ENCODE measurements at places on chromosomes 6 and 20.

- no peak for DNase-seq
Observed at GRCh38 chr6:56593801-56594318, 48.8 kb downstream of the DST start.

- DNase-seq = no peak
Observed at GRCh38 chr6:3899970-3900439, 50.8 kb downstream of the FAM50B start.

GRCh38 chr6:57021086-57021720 lies 25.3 kb upstream of the KIAA1586 start:
- peak; percentile 45 for DNase-seq

- DNase-seq = no peak
Observed at GRCh38 chr20:19463597-19463996, 251.2 kb downstream of the SLC24A3 start.

DNA sequence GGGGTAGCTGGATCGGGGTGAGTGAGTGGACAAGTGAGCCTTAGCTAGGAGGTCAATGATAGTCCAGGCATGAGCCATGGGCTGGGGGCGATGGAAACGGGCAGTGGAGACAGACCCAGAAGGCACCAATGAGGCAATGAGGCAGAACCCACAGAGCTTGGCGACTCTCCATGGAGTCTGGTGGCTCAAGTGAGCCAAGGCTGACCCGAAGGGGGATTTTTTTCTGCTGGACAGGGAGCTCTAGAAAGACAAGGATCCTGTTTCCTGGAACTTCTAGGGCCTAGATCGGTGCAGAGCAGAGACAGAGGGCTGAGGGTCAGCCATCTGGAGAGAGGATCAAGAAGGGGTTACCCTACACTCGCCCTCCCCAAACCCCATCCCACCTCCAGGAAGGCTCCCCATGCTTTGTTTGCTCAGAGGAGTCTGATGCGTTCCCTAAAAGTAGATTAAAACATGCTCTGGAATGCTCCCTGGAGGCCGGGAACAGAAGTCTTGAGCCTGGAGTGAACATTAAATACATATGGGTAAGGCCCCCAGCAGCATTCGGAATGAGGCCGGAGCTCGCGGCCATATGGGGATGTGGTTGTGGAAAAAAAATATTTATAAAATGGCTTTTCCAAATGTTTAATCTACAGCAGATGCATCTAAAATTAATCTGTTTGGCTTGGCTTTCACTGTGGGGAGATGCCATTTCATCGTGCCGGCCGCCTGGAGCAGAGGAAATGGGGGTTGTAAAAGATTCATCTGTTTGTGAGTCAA lies 237.8 kb upstream of the PMEPA1 start:
- DNase-seq = no peak

DNA sequence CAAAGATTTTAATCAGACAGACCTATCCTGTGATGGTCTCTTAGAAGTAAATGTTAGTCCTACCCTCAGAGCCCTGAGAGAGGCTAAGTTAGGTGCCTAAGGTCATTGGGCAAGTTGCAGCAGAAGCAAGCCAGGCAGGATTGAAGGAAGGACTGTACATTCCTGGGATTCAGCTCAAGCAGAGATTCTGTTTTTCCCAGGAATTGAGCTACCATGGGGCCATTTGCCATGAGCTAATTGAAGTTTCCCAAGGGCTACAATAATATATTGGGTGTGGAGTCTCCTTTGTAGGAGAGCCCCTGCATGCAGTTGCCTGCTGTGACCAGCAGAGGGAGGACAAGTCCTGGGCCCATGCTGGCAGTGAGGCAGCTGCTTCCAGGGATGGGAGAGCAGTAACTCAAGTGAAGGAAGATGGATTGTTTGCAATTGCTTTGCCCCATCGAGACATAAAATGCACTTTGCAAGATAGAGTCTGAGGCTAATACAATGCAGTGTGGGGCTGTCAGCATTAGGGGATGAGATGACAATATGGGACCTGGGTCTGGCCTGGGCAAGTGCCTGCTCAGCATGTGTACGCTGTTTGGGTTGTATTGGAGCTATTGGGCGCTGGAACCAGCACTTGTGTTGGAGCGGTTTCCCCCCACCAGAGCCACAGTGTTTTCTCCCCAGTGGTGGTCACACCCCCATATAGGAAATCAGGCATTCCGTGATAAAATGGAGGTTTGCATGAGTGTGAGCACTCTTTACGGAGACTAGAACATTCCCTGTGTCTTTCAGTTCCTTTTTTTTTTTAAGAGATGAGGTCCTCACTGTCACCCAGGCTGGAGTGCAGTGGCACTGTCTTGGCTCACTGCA lies 27.9 kb downstream of the DNMT3B start:
- DNase-seq = peak; percentile 78

DNA sequence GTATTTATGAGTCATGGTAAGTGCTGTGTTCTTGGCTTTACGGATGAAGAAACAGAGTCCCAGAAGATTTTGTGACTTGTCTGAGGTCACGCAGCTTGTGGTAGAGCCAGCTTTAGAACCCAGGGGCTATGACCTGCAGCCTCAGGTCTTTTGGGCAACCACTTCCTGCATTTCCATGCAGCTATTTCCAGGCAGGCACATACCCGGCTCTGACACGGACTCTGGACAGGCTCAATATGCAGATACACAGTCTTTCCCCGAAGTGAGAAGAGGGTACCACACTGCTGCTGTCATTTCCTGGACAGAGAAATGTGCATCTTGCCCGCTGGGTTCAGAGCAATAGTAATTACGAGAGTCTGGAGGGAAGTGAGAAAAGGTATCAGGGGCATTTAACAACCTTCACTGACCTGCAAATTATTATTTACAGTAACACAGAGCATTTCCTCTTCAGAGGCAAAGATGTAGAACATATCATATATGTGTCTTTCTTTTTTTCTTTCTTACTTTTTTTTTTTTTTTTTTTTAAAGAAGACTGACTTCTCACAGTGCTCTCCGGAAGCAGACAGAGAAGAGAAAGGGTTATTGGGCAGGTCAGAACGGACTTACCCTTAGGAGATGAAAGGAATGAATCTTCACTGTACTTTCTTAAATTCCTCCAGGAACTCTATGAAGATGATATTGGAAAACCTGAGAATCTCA lies 185.1 kb downstream of the CLIC5 start:
- no peak for DNase-seq

DNA sequence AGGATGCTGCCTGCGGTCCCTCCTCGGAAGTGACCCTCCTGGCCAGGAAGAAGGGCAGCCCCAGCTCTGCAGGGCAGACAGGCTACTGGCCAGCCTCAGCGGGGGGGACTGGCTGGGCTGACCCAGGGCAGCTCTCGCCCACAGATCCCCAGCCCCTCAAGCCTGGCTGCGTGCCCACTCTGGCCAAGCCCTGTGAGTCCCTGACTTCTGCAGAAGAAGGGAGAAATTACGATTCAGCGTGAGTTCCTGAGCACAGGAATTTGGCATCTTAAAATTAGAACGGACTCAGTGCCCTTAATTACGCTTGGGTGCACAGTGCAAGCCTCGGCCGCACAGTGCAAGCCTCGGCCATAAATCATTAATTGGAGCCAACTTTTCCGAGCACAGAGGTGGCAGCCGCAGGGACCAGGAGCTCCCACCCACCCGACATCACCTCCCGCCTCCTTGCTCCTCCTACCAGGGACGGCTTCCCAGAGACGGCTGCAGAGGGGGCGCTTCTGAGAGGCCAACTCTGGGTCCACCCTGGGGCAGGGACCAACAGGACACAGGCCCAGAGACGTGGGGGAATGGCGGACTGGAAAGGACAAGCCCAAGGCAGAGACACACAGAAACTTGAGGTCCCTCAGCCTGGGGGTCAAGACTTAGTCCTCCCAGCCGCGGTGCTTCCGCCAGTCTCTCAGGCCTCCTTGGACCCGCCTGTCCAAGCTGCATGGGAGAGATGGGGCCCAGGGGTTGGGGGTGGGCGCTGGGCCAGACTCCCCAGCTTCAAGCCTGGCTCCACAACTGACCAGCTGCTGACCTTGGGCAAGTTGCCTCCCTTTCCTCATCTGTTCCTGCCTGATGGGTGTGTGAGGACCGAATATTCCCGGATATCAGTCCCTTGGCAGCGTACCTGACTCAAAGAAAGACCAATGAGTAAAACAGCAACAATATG lies 165.4 kb downstream of the TAF4 start:
- DNase-seq = no peak

Data from stomach (tissue), 19 donors.